Activated T-helper 9 cell treated with anti-CD3 and anti-CD28 coated beads, Interleukin-2, amount 50 U/mL, for 16 hours (primary cell): ENCODE measurements at places on chromosomes 2 and 18.

DNA sequence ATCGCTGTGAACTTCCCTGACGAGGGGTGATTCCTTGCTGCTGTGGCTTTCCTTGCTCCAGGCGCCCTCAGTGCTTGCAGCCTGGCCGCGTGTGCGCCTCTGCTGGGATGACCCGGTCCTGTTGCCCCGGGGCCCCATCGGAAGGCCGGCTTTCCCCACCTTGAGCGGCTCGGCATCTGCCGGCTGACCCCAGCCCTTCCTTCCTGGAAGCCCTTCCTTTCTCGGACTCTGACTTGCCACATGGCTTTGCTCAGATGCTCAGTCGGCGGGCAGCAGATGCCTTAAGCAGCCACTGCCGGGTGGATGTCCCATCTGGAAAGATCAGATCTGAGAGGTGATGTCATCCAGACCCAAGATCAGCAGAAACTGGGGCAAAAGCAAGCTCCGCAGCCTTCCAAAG lies 100.5 kb upstream of the ODC1 start:
- DNase-seq, result no peak

- DNase-seq, result no peak
Measured at GRCh38 chr2:133674066-133674432, 105.8 kb upstream of the NCKAP5 start.

- DNase-seq, result no peak
Measured at GRCh38 chr18:32771871-32772580, 797 bp downstream of the KLHL14 start.

- no peak for DNase-seq
Measured at GRCh38 chr2:48515513-48515985, 14.4 kb upstream of the STON1 start.

DNA sequence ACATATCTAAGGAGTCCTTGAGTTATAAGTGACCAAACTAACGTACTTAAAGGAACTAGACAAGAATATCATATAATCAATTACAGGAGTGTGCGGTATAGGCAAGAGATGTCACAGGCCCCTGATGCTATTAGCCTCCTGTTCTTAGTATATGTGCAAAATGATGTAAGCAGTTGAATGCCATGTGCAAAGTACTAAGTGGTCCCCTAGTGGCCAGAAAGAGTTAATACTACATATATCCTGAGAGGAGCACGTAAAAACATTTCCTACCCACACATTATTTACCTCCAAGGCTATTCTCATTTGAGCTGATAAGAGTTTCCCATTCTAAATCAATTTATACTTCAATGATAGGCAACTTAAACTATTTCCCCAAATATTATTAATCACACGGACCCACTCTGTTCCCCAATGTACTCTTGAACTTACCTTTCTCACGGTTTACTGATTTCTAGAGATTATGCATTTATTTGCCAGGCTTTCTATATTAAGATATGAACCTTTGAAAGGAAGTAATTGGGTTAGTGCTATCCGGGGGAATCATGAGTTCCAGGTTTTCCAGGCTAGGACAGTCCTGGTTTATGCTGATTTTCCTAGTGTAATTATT lies 158.0 kb upstream of the KLHL14 start:
- no peak for DNase-seq

- DNase-seq, result no peak
Measured at GRCh38 chr2:227267410-227268115, 57.5 kb upstream of the MFF start.

DNA sequence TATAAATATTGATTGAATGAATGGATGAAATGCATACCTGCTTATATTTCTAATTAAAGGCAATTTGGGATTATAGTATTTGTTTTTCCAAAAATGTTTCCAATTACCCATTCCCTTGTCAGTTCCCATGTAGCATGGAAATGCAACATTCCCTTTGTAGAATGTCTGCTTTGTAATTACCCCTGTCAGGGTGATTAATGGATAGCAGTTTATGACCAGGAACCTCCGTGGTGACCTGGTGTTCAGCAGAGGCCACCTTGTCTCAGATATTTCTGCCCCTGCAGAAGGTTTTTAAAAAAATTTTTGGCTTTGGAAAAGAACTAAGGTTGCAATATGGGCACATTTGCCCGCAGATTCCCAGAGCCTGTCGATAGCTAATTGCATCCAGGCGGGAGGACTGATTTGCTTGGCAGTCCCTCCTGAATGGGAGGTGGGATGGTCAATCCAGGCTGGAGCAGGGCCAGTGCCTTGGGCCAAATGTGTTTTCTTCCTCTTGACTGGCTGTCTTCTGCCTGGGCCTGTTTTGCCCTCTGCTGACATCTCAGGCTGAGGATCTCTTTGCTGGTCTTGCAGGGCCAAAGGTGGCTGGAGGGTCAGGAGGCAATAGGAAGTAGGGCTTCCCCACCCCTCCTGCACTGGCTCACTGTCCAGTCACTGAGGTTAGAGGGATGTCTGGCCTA lies 82.1 kb downstream of the TMEM182 start:
- no peak for DNase-seq

- DNase-seq, result no peak
Measured at GRCh38 chr2:74708883-74709282, 54.8 kb downstream of the SEMA4F start.

- no peak for DNase-seq
Measured at GRCh38 chr2:192159208-192159607, 35.5 kb downstream of the TMEFF2 start.

DNA sequence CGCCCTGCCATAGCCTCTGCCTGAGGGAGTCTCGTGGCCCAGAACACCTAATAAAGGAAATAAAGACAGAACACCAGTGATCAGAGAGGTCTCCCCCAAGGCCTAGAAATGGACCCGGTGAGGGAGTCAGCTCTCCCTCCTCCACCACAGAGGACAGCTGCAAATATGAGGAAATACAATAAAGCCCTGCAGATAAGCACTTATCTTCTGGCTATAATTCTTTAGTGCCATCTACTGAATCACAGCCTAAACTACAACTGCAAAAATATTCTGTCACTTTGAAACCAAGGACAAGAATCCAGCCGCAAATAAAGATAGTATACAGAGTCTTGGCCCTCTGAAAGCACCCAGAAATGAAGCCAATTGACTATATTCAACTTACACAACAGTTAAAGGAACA lies 42.4 kb upstream of the TACR1 start:
- no peak for DNase-seq

GRCh38 chr2:157269922-157270321 lies 12.4 kb downstream of the GALNT5 start:
- no peak for DNase-seq

DNA sequence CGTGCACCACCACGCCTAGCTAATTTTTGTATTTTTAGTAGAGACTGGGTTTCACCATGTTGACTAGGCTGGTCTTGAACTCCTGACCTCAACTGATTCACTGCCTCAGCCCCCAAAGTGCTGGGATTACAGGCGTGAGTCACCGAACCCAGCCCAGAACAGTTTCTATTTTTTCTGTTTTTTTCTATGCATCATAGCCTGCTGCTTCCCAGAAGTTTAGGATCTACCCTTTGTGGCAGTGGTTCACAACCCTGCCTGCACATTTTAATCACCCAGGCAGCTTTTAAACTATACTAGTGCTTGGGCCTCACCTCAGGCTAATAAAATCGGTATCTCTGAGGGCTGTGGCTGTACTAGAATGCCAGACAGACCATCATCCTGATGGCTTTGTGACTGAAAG lies 39.7 kb upstream of the SOCS6 start:
- DNase-seq, result no peak

DNA sequence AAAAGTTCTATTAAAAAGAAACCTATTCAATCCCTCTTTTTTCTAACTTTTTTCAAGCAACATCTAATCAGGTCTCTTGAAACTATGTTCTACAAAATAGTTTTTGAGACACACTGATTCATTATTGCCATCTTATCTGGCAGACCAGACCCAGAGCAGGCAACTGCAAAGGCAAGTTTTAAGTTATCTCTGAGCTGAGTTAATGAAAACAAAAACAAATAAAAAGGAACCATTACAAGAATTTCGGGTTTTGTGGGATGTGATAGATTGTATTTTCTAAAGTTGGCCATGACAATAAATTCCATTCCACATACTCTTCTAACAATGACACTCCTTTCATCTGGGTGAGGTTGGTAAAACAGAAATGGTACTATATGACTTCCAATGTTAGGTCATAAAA lies 15.2 kb upstream of the TWSG1 start:
- no peak for DNase-seq

- no peak for DNase-seq
Measured at GRCh38 chr2:198036029-198036879, 231.9 kb downstream of the PLCL1 start.

- no peak for DNase-seq
Measured at GRCh38 chr2:72803151-72803550, 22.7 kb downstream of the EXOC6B start.

- no peak for DNase-seq
Measured at GRCh38 chr2:237896507-237896892, 37.1 kb downstream of the RAMP1 start.

GRCh38 chr18:70068981-70069380 lies 121.3 kb upstream of the CD226 start:
- no peak for DNase-seq

- DNase-seq, result no peak
Measured at GRCh38 chr2:237883951-237884446, 24.6 kb downstream of the RAMP1 start.

DNA sequence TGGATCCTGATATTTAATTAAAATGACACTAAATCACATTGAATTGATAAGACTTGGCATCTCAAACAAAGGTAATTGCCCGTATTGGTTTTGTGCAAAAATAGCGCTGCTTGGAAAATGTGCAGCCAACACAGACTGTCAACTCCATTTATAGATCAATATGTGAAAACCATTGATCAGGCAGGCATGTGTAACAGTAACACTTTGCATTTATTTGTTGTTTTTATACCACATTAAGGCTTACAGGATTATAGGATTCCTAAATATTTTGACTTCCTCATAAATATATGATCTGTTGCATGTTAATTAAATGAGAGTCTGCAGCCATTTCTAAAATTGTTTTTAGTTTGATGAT lies 30.2 kb downstream of the ARHGAP15 start:
- no peak for DNase-seq

GRCh38 chr2:9263428-9263827 lies 56.8 kb downstream of the ASAP2 start:
- no peak for DNase-seq

GRCh38 chr2:62229082-62229605 lies 33.2 kb downstream of the B3GNT2 start:
- DNase-seq, result no peak

DNA sequence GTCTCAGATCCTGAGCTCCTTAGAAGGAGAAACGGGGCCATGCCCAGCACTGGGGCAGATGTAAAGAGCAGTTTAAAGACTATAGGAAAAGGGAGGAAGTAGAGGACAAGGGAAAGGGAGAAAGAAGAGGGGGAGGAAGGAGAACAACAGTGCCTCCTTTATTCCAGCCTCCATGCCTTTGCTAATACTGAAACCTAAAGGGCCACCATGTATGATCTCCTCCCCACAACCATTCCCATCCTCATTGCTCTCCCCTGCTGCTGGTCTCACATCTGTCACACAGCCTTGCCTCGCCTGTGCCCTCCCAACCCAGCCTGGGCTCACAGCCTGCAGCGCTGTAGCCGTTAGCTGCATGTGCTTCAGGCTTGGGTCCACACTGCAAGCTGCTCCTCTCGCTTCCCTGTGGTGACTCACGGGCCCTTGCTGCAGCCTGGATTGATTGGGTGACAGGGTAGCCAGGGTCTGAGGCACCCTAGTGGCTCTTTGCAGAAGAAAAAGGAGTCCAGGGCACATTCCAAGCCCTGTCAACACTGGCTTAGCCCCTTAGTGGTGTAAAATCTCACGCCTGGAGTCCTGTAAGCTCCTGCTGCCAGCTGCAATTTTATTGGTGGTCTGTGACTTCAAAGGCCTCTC lies 281.9 kb downstream of the SRBD1 start:
- DNase-seq, result no peak

DNA sequence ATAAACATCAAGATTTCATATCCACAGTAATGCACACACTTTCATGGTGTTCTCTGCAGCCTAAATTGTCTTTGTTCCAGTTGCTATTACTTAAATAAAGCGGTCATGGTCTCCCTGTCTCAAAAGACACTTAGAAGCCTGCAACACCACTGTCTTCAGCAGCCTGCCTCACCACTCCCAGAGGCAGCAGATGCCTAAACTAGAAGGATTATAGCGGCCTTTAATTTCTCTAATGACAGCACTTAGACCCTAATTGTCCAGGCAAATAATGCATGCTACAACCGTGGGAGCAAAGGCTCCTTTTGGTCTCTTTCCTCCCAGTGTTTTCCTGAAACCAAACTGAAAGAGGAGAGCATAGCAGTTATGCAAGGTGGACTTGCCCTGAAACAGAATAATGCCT lies 248.8 kb upstream of the SLC39A10 start:
- no peak for DNase-seq

GRCh38 chr2:217099561-217099960 lies 239.7 kb upstream of the TNP1 start:
- DNase-seq, result no peak

DNA sequence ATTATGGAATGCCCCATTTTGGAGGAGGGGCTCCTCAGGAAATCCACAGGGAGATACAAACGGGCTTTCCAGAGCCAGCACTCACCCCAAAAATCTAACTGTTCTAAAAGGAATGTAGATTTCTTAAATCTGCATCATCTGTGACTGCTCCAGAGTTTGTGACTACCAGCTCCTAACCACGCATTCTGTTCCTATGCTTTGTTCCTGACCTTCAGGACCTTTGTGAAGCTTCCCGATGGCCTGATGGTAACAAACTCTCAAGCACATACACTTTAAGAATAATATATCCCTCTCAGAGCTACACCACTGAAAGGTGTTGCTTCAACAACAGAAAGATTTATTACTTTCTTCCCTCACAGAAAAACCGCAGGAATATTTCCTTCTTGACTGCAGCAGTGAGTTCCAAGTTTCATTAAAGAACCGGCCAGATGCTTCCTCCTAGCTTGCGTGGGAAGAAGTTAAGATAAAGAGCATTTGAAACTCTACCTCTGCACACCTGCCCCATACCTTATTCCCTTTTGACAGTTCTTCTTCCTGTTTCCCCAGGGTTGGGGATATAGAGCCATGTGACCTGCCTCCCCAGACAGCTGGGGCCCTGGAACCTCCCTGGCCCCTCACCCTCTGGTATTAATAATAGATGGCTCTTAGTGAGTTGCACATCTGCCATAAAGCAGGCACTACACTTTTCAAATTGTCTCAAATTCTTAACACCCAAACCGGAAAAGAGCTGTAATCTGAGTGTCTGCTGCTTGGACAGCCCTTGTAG lies 40.2 kb upstream of the EML4 start:
- DNase-seq, result no peak

DNA sequence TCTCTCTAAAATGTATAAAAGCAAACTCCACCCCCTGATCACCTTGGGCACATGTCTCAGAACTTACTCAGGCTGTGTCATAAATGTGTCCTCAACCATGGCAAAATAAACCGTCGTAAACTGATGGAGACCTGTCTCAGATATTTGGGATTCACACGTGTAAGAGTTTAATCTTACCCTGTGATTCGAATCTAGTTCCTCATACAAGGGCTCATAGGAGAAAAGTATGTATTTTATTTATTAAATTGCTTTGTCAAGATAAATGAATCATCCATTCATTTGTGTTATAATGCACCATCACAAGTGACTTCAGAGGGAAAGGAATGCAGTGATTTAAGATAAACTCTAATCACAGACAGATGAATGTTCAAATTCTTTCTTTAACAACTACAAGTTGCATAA lies 712.5 kb upstream of the LRATD1 start:
- no peak for DNase-seq

- no peak for DNase-seq
Measured at GRCh38 chr2:149715005-149715592, 127.5 kb upstream of the MMADHC start.

- no peak for DNase-seq
Measured at GRCh38 chr2:26495705-26496297, 17.9 kb upstream of the OTOF start.

- DNase-seq, result no peak
Measured at GRCh38 chr2:10985260-10985659, 73.5 kb downstream of the KCNF1 start.

GRCh38 chr2:39455826-39456225 lies 18.7 kb upstream of the MAP4K3 start:
- DNase-seq, result no peak
